Thymus (tissue), 14 donors: ENCODE measurements at places on chromosomes 11 and 22. TPM values are rescaled to one million over a fixed set of nuclear protein-coding genes. Genes with fewer than 3 reads are reported as not detected.

DNA sequence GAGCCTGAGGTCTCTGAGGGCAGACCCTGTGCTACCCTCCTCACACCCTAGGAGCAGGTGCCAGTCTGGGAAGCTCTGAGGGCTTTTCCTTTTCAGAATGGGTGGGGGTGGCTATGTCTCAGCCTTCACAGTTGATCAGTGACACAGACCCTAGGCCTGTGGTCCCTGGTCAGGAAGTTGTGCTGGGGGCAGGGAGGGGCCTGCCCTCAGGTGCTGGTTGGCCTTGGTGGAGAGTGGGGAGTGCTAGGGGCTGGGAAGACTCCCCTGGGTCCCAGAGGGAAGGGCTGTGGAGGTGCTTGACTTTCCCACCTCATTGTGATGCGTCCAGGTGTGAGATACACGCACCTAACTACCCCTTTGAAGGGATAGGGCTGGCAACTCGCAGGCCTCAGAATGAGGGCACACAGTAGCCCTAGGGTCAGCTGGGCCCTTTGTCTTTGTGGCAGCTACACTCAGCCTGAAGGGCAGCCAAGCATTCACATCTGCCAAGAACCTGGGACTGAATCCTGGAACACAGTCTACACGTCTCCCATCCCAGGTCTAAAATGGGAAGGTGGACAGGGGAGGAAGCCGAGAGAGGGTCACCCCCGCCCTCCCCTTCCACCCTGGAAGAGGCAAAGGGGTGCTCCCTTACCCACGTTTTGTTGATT is 31.2 kb upstream of the ATXN10 start:
- no peak for DNase-seq

DNA sequence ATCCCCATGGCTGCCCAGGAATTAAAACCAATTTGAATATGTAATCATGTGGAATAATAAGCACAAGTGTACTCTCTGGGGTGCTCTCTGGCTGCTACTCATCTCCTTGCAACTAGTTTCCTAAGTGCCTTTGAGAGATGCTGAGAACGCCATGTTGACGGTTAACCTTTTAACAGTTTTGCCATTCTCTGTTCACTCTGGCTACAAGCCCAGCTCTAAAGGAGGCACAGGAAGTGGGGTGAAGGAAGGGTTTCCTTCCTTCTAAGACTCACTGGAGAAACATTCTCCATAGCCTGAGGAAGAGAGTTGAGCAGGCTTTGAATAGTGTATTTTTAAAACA is 122.0 kb upstream of the ZC3H12C start:
- DNase-seq = no peak

The TMEM121B gene
- total RNA-seq = 0.09 TPM

The EFCAB6 gene
- total RNA-seq = 1.1 TPM

- DNase-seq = no peak
These were observed 13.7 kb downstream of the ARHGEF17 start for GRCh38 chr11:73321604-73322381.

The NRXN2 gene
- total RNA-seq = 0.85 TPM

GRCh38 chr11:73173755-73174494 is 31.8 kb upstream of the FCHSD2 start:
- no peak for DNase-seq

- no peak for DNase-seq
These were observed 706.9 kb downstream of the METTL15 start for GRCh38 chr11:28815110-28815509.

- DNase-seq = no peak
These were observed 10.5 kb downstream of the EMSY start for GRCh38 chr11:76455331-76455730.

The OR5B21 gene
- not detected for total RNA-seq

GRCh38 chr22:43088984-43089717 is at the start of gene TTLL1:
TTLL1 (minus strand) TSS chr22:43089391; CDS start chr22:43075586, 13,805 bp downstream.
- DNase-seq = peak; percentile 80

The KDM2A gene
- 27.4 TPM for total RNA-seq

DNA sequence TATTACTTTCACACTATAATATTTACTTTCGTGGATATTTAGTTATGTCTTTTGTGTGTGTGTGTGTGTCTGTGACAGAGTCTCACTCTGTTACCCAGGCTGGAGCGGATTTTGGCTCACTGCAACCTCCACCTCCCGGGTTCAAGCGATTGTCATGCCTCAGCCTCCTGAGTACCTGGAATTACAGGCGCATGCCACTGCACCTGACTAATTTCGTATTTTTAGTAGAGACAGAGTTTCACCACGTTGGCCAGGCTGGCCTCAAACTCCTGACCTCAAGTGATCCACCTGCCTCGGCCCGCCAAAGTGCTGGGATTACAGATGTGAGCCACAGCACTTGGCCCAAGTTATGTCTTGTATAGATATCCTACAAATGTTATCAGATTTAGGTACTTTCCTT is 9.9 kb downstream of the PISD start:
- no peak for DNase-seq

DNA sequence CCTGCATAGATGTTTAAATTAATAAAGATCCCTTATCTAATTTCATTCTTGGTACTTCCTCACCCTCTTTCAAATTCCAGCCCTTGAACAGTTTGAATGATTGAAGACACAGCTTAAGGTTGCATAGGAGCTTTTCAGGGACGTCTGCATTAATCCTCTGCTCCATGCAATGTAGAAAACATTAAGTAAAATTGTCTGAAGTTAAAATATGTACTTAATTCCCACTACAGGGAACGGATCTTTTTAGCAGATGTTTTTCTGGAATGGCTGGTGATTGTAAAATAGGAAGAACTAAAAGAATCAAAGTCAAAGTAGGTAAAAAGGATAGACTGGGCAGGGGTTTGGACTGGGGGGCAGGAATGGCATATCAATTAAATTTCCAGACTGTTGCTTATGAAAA is 58.9 kb downstream of the ABTB2 start:
- no peak for DNase-seq

The CCDC73 gene
- total RNA-seq = 0.05 TPM

GRCh38 chr22:50217543-50218152 is 16.8 kb downstream of the SELENOO start:
- no peak for DNase-seq

The ADM gene
- total RNA-seq = 4.7 TPM

The SOX10 gene
- total RNA-seq = under 0.01 TPM

DNA sequence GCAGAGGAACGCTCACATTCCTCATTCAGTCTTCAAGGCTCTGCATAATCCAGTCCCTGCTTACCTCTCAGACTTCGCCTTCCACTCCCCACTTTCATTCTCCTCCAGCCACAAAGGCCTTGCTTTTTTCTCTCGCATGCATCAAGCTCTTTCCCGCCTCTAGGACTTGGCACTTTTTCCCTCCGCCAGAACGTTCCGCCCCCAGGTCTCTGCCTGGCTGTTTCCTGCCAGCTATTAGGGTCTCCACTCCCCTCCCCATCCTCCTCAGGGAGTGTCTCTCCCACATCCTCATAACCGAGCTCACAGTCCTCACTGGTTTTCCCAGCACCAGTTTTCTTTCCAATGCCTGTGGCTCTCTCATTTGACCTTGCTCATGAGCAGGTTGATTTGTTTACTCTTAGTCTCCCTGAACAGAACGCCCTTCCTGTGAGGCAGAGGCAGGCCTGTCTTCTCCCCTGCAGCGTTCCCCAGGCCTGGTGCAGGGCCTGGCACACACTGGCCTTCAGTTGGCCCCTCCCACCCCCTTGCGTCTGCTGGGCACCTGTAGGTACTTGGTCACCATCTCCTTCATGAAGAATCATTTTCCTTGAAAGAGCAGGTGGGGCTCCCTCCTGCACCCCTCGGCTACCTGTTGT is 75.2 kb downstream of the RTL6 start:
- no peak for DNase-seq

The PKDREJ gene
- total RNA-seq = not detected

DNA sequence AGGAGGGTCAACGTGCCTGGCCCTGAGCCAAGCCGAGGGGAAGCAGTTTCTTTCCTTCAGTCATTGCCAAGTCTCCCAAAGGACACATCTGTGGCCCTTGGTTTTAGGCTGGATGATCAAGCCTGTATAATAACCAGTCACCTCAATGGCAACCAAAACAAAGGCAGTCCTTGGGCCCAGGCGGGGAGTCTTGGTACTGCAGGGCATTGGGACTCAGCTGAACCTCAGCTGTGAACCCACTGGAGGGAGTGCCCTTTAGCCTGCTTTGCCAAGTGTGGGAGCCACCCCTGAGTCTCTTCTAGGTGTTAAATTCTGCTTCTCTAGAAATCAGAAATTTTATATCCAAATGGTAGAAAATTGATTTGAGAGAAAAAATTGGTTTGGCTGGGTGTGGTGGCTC is 36.9 kb downstream of the CPT1A start:
- DNase-seq = no peak

The CLNS1A gene
- 210 TPM for total RNA-seq

The NXPE1 gene
- 0.05 TPM for total RNA-seq

The TMEM225 gene
- total RNA-seq = not detected

GRCh38 chr11:11572386-11572785 is 49.4 kb downstream of the GALNT18 start:
- no peak for DNase-seq

DNA sequence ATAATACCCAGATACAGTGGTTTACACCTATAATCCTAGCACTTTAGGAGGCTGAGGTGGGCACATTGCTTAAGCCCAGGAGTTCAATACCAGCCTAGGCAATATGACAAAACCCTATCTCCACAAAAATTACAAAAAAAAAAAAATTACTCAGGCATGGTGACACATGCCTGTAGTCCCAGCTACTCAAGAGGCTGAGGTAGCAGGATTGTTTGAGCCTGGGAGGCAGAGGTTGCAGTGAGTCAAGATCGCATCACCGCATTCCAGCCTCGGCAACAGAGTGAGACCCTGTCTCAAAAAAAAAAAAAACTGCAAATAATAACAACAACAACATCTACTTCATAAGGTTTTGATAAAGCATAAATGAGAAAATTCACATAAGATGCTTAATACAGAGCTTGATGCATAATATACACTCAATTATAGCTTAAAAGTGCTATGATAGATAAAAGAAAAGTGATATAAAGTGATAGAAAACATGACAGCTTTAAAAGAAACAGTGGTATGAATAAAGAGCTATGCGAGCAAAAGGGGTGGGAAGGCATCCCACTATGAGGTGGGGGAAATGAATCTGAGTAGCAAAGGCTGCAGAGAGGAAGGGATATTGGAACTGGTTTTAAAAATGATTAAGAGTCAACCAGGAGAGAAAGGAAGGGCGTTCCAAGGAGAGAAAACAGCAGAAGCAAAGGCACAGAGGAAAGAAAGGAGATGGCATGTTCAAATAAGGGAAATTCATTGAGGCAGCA is 197.6 kb downstream of the KIF18A start:
- DNase-seq = no peak

The PARVG gene
- 60.8 TPM for total RNA-seq

DNA sequence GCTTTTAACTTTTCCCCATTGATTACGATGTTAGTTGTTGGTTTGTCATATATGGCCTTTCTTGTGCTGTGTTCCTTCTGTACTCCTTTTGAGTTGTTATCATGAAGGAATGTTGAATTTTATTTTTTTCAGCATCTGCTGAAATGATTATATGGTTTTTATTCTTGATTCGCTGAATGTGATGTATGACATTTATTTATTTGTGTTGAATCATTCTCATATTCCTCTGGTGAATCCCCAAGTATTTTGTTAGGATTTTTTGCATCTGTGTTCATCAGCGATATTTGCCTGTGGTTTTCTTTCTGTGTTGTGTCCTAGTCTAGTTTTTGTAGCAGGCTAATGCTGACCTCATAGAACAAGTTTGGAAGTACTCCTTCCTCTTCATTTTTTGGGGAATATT is 78.2 kb downstream of the GGT1 start:
- DNase-seq = no peak

GRCh38 chr11:82675838-82676237 is 57.8 kb downstream of the FAM181B start:
- DNase-seq = no peak

The PATE4 gene
- total RNA-seq = not detected
